Posterior cingulate gyrus (tissue), 11 donors: ENCODE measurements at places on chromosomes 16 and 17.

GRCh38 chr17:39462631-39463375, 1.5 kb downstream of the CDK12 start:
- no peak for DNase-seq

DNA sequence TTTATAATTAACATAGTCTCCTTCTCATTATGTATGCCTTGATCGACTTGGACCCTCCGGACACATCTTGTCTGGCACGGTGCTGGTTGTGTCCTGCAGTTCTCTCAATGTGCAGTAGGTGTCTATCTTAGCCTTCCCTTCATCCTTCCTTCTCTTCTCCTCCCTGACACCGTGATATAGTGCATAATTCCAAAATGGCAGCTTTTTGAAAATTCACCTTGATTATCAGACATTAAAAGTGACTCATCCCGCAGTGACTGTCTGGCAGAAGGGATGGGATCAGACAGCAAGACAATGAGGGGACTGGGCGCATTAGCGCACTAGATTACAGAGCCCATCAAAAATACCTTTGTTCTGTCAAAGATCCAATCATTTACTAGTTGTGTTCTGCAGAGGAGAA, 70.0 kb upstream of the PMFBP1 start:
- DNase-seq, result peak; percentile 26

DNA sequence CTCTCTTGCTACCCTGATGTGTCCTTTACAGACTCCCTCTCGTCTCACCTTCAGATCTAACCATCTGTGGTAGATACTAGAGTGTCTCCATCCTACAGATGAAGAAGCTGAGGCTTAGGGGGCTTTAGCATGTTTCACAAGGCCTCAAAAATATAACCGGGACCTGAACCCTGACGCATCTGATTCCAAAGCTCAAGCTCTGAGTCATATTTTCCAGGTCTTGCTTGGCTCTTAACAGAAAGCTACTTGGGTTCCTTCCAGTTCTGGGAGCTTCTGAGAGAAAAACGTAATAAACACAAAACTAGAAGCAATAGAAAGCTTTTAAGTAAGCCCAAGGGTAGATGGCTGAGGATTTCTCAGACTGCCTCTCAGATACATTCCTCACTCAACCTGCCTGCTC, 224.3 kb upstream of the EEF2KMT start:
- no peak for DNase-seq

GRCh38 chr17:34071886-34072420, 183.1 kb upstream of the CCL2 start:
- no peak for DNase-seq

DNA sequence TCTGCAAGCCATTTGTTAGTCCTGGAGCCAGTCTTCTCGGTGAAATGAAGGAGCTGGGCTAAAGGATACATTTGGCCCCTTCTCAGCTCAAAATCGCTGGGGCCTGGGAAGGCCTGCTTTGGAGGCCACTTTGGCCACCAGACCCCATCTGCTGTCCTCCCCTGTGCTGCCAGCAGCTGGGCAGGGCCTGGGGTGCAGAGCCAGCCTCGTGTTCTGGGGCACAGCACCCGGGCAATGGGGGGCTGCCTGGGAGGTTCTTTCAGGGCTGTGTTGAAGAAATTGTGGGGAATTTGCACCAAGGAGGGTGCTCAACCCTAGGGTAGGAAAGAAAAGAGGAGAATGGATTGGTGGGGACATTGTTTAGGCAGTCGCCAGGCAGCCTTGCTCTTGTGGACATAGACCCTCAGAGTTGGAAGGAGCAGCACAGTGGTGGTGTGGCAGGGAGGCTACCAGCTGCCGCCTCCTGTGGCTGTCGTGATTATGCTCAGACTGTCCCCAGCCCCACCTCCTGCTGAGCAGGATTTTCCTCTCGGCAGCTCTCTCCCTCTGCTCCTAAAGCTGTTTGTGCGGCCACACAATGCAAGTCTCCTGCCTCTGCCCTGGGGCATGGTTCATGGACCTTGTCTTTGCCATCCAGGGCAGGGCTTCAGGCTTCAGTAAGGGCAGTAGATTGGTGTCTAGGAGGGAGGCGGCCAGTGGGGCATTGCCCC, 174.8 kb downstream of the NTN1 start:
- peak; percentile 55 for DNase-seq

- DNase-seq, result peak; percentile 54
Measured at GRCh38 chr17:330993-331701, 21.5 kb downstream of the RPH3AL start.

- DNase-seq, result no peak
Measured at GRCh38 chr16:88578446-88579313, 8.5 kb downstream of the ZC3H18 start.

DNA sequence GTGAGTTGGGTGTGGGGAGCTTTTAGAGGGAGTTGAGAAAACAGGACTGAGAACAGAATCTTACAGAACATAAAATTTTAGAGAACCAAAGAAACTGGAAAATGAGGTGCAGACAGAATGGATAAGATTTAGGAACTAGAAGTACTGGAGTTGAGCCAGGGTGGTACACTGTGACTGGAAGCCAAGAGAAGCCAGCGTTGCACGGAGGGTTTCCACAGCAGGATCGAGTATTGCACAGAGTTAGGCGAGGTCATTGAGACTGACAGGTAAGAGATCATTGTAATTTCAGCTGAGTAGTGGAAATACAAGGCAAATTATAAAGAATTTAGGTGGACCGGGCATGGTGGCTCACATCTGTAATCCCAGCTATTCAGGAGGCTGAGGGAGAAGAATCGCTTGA, 6.6 kb downstream of the GSDMA start:
- no peak for DNase-seq

- no peak for DNase-seq
Measured at GRCh38 chr16:68535331-68535730, 3.8 kb upstream of the ZFP90 start.

DNA sequence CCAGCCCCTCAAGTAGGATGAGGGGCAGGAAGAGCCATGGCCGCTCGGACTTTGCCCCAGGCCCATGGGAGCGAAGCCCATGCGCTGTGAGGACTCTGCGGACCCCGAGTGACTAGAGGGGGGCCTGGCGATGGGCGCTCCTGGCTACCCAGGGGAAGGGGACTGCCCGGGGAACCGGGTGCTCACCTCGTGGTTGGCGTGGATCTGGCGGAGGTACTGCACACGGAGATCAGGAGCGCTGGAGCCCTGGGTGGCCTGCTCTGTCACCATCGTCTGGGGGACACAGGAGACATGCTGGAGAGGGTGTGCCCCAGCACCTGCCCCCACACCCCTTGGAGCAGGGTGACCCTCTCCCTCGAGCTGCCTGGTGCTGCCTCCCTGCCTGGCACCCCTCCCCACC, 11.0 kb downstream of the FAAP100 start:
- no peak for DNase-seq

- no peak for DNase-seq
Measured at GRCh38 chr17:79217473-79218135, 143.0 kb downstream of the ENGASE start.

GRCh38 chr16:25093208-25094061, 18.1 kb upstream of the LCMT1 start:
- DNase-seq, result no peak

DNA sequence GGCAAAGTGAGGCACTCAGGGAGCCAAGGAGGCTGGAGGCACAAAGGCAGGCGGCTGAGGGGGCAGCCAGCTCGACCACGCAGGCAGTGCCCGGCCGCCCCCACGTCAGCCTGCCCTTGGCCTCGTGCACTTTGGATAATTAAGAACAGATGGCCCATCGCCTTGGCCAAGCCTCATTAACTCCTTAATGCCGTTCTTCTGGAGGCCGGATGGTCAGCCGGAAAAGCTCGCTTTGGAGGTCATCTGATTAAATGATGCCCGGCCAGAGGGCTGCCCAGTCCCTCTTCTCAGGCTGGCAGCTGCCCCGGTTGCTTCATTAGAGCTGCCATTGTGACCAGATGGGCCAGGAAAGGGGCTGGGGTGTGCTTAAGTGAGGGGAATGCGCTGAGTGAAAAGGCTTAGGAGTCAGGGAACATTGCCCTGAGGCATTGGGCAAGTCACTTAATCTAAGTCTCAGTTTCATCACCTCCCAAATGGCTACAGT, 364.0 kb downstream of the NPIPA8 start:
- DNase-seq, result no peak

GRCh38 chr16:74997042-74997491, 1.8 kb upstream of the ZNRF1 start:
- no peak for DNase-seq

GRCh38 chr16:89361751-89362539, 128.4 kb downstream of the ANKRD11 start:
- peak; percentile 89 for DNase-seq

- no peak for DNase-seq
Measured at GRCh38 chr16:2533912-2534311, 2.7 kb upstream of the CEMP1 start.

DNA sequence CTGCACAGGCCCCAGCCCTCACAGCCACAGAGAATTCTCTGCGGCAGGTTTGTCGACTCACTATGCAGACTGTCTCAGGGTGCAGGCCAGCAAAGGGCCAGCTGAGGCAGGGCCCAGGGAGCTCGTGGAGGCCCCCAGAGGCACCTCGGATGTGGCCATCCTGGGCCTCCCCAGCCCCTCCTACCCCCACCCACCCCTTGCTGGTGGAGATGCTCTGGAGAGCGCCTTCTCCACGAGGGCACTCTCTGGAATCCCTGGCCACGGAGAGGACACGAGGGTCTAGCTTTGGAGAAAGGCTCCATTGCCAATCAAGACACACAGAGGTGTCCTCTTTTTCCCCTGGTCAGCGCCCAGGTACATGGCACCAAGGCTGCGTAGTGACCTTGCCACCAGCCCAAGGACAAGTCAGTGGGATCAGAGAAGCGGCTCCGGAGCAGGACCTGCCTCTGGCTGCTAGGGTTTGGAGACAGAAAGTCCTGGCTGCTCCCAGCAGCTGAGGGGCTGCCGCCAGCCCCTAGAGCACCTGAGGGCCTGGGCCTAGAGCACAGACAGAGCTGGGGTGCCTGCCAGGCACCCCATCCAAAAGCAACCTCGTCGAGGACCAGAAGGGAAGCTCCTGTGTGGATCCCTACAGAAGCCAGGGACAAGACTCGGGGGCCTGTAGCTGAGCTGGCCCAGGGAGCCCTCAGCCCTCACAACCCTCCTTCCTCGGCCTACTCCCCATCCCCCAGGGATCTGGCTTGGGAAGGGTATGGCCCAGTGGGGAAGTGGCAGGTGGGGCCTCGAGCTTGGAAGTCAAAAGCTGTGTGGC, 18.7 kb downstream of the ARL2BP start:
- DNase-seq, result no peak

GRCh38 chr16:3623642-3624041, 12.2 kb upstream of the SLX4 start:
- no peak for DNase-seq

GRCh38 chr17:62625870-62626200, 1.6 kb upstream of the MRC2 start:
- peak; percentile 18 for DNase-seq

DNA sequence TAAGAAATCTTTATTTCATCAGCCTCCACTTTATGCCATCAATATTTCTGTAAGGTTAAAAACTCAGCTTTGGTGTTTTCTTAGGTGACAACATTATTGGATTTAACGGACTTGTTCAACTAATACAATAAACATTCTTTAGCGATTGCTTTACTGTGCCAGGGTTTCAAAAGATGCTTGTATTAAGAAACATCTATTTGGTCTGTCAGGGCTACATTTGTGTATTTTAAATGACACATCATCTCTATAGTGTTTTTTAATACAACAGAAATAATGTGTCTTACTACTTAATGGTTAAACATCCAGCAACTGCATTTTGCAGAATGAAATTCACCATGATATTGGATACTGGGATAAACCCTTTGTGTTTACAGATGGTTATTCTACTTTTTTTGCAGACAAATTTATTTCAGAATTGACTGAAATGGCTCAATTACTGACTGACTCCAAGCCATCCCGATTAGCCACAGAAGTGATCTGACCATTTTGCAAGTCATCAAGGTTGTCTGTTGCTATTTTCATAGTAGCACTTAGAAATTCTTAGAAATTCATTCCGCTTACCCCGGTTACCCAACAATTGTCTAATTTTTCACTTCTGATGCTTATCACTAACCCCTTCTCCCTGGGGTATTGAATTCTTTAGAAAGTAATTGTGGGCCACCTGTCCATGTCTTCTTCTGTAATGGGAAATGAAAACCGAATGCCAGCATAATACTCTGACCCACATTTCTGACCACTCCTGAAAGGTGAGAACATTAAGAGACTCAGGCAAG, 63.7 kb downstream of the HS3ST3A1 start:
- DNase-seq, result no peak

DNA sequence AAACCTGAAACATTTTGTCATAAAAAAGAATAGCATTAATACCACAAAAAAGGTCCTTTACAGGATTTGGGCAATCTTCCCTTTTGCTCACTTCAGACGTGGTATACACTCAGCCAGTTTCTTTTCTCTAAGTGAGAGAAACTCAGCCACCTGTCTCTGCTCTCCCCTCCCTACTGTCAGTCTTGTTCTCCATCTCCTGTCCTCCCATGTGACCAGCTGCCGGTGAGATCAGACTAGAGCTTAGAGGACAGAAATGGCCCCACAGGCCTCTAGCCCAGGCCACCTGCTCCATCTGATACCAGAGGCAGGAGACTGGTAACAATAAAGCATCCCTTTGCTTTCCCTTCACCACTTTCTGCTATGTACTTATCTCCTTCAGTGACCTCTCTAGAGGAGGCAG, 34.9 kb downstream of the CMC2 start:
- no peak for DNase-seq

DNA sequence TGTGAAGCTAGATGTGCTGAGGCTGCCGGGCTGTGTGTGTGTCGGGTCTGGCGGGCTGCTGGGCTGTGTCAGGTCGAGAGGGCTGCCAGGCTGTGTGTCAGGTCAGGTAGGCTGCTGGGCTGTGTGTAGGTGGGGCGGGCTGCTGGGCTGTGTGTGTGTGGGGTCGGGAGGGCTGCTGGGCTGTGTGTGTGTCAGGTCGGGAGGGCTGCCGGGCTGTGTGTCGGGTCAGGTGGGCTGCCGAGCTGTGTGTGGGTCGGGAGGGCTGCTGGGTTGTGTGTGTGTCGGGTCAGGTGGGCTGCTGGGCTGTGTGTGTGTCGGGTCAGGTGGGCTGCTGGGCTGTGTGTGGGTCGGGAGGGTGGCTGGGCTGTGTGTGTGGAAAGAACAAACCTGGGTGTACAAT, 8.6 kb downstream of the WDR45B start:
- no peak for DNase-seq

DNA sequence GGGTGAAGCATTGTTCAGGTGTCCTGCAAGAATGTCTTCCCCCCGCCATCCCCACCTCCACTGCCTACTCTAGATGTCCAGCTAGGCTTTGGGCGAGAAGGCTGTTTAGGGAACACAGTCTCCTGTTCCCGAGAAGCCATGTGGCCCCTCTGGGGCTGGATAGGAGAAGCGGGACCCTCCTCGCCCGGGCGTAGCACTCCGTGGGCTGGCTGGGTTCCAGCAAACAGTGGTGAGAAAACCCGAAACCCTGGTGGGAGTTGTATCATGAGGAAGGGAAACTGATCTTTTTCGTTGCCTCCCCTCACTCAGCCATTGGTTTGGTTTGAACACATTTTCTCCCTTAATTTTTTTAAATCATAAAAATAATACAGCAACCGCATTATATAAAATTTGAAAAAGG, 56.6 kb downstream of the IRF8 start:
- no peak for DNase-seq
